ENCODE measurements at places on chromosomes 5 and 9. TPM values are rescaled to one million over a fixed set of nuclear protein-coding genes. Genes with fewer than 3 reads are reported as not detected.
A peak's percentile ranks its signal among the peaks of the same experiment; 100 is the strongest.

KIF12 gene
- 0.85 TPM for total RNA-seq

DNA sequence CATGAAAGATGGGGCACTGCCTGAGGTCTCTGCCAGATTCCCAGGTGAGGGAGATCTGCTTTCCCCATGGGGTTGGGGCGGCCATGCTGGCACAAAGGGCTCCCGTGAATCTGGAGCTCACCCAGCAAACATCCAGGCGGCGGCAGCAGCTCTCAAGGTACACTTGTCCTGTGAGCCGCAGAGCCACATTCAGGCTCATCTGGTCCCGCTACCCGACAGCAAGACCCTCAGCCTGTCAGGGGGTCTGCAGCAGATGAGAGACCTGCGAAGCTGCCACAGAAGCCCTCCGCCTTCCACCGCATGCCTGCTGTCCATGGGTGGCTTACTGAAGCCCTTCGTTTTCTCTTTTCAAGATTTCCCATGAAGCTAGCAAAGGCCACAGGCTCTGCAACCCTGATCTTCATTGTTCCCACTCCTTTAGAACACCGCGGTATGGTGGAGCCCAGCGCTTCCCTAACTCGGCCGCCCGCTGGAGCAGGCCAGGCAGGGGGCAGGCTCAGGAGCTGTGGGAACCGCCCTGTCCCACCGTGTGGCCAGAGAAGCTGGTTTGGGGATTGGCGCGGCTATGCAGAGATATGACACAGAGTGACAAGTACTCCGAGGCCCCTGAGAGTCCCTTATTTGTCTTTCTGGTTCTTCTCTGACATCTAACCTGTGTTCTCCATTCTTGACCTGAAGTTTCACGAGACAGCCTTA lies 8.8 kb downstream of the LRRC14B start:
- no peak for DNase-seq

GRCh38 chr9:113978725-113979342 lies 99.3 kb downstream of the AMBP start:
- no peak for DNase-seq

FOXI1 gene
- not detected for total RNA-seq

GRCh38 chr5:59157068-59157467 lies 574.2 kb downstream of the RAB3C start:
- DNase-seq: no peak

- no peak for DNase-seq
These were observed 8.3 kb downstream of the SOHLH1 start for GRCh38 chr9:135690836-135691570.

PCDHB16 gene
- total RNA-seq: 16.3 TPM

- no peak for DNase-seq
These were observed 16.1 kb upstream of the IL13 start for GRCh38 chr5:132641841-132642240.

- DNase-seq: no peak
These were observed 23.9 kb downstream of the MEGF9 start for GRCh38 chr9:120690372-120690771.

ATOX1 gene
- total RNA-seq: 124 TPM

DNA sequence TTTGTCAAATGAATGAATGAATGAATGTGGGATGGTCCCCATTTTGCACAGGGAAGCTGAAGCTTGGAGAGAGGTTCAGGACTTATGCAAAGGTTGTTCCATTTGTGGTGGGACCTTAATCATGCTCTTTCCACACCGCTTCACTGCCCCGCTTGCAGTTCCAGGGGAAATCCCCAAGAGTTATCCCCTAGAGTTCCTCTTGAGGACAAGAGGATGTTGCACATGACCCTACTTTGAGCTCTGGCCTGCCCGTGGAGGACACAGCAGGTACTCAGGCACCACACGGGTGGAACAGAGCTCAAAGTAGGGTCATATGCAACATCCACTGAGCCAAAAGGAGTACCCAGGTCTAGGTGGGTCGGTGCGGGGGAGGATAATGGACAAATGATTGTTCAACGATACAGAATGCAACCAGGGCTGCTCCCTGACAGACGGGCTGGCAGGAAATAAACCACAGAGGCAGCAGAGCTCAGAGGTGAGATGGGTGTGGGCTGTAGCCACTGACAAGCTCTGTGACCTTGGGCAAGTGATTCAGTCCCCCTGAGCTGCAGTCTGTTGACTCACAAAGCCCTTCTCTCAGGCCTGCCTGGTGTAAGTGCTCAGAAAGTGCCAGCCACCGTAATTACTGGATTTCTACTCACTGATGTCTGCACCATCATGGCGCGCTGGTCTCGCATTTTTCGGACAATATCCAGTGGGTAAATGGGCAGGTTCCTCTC lies 60.3 kb upstream of the EPB41L4B start:
- no peak for DNase-seq

FSTL4 gene
- 3.6 TPM for total RNA-seq

DNA sequence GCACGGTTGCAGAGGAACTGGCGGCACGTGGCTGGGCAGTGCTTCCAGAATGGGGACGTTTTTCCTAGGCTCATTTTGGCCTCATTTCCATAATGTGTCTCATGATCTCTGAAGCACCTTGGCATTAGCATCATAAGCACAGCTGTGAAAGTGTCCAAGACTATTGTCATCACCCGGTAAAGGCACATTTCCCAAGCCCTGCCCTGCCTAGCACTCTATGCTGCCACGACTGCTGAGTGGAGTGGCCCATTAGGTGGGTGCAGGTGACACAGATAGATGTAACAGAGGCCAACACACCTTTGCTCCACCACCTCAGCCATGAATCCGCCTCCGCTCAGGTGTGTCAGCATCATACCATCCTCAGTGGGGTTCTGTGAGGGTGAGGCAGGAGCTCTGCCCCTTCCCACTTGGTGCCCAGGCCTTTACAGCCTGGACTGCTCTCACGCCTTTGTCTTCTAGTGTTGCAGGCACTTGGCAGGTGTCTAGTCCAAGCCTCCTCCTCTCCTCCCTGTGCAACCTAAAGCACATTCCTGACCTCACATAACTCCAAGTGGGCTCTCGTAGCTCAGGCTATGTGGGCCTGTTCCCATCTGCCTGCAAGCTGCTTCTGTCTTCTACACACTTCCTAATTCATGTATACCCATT lies 213.0 kb downstream of the FSTL4 start:
- no peak for DNase-seq

DNA sequence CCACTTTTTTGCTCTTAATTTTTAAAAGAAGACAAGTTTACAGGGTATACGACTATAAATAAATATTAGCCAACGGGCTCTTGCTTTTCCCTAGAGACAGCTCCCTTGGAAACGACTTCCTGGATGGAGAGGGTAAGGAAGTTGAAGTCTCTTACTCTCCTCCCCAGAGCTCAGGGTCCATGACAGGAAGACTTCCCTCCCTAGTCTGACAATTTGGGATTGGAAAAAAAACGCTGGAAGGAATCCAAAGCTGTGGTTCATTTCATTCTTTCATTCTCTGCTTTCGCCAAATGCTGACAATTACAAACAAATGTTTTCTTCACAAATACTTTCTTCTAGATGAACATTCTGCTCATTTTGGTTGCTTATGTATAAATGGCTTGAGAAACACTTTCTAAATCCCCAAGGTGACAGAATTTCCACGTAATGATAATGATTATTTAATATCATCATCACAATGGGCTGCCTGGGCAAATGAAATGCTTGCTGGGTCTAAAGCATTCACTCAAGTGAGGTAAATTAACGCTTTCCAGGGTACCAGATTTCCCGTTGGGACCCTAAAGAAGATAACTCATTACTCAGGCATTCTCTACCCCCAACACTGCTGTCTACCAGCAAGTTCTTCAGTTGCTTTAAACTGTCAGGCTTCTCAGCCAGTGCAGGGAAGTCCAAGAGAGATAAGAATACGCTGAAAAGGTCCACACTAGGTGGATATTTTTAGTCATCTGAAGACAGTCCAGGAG lies 139.8 kb upstream of the SLC30A5 start:
- no peak for DNase-seq

DNA sequence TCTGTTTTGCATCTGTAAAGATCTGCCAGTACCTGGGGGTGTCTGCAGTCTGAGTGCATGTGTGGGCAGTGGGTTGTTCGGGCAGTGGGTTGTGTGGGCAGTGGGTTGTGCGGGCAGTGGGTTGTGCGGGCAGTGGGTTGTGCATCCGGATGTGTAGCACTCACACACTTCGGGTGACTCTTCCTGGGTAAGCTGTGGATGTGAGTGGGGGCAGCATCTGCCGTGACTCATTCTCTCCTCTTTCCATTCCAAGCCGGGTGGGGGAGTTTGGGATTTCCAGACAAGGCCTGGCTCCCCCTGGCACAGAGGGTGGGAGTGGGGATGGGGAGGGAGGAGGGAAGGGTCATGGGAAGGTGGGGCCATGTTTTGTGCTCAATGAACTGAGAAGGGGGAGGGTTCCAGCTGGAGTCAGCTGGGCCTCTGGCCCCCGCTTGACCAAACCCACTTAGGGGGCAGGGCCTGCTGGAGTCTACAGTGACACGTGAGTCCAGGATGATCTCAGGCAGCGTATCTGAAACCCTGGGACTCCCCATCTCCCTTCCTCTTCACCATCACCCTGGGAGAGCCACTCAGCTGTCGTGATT lies 8.3 kb downstream of the CRB2 start:
- no peak for DNase-seq

GRCh38 chr9:121863955-121864354 lies 212.5 kb downstream of the DAB2IP start:
- DNase-seq: peak; percentile 4

DNA sequence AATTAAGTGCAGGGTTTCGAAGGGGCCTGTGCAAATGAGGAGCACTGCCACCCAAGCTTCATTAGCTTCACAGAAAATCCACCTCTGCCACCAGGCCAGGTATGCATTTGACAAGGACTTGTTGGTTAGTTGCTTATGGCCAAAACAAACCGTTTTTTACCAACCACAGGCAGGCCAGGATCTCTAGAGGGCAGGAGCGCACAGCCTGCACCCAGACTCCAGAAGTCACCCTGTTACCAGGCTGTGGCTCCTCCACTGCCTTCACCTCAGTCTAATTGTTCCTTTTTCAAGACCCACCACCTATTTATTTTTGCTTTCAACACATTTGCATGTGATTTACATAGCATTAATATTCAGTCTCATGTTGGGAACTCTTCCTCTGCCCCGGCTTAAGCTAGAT lies 78.3 kb upstream of the HSPA9 start:
- no peak for DNase-seq

- no peak for DNase-seq
These were observed 121.9 kb downstream of the CDH18 start for GRCh38 chr5:19866090-19866450.

- no peak for DNase-seq
These were observed 320.2 kb downstream of the MAT2B start for GRCh38 chr5:163825661-163826060.

DNA sequence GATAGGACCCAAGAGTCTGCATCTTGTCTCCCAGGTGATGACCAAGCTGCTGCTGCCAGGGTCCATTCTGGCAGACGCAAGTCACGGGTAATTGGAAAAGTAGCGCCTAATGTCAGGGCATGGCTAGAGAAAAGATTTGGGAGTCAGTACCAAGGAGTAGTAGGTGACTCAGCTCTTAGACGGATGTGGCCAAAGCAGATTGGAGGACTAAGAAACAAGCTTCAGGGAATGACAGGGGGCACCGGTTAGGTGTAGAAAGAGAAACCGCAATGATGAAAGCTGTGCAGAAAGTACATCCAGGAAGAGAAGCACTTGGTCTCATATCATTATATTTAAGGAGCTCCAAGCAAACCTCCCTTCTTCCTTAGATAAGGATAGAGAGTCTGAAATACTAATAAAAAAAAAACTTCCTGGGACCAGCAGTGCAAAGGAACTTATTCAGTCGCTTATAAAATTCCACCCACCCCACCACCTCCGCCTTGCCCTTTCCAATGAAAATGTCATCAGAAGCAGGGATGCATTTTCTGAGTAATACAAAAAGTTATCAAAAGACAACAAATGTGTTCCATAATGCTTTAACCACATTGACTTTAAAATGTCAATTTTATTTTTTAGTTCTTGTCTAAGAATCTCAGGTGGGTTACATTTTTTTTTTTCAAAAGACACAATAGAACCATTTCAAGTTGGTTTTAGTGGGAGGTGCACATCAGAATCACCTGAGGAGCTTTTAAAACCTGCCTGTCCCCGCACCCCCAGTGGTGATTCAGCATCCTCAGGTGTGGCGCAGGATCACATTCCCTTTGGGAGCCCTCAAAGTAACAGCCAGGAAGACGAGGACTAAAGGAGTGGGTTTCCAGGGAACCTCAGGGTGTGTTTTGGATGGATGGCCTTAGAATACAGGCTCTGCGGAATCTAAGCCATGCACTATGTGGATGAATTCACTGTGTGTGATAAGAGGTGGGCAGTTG lies 31.2 kb downstream of the PTPN3 start:
- no peak for DNase-seq

- no peak for DNase-seq
These were observed 63.5 kb downstream of the ROR2 start for GRCh38 chr9:91886414-91887076.

DNA sequence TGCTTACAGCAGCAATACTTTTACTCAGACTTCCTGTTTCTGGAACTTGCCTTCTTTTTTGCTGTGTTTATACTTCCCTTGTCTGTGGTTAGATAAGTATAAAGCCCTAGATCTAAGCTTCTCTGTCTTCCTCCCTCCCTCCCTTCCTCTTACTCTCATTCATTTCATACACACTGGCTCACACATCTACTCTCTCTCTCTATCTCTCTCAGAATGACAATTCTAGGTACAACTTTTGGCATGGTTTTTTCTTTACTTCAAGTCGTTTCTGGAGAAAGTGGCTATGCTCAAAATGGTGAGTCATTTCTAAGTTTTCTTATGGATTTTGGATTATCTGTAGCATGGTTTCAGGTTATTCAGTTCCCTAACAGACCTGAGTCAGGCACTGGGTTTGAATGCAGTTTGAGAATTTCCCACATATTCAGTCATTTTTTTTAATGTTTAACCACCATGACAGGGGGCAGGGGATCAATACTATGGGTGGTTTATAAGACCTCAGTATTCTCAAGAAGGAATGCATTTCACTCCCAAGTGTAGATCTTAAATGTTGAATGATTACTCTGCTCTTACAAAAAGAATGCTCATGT lies at the start of gene IL7R:
Gene IL7R (plus strand): TSS at position 127 of the 587 bp plus-strand sequence. CDS start 87 bp downstream, at position 214.
- DNase-seq: peak; percentile 82

- DNase-seq: peak; percentile 46
These were observed 660 bp downstream of the SCAMP1 start for GRCh38 chr5:78360924-78361630.

DNA sequence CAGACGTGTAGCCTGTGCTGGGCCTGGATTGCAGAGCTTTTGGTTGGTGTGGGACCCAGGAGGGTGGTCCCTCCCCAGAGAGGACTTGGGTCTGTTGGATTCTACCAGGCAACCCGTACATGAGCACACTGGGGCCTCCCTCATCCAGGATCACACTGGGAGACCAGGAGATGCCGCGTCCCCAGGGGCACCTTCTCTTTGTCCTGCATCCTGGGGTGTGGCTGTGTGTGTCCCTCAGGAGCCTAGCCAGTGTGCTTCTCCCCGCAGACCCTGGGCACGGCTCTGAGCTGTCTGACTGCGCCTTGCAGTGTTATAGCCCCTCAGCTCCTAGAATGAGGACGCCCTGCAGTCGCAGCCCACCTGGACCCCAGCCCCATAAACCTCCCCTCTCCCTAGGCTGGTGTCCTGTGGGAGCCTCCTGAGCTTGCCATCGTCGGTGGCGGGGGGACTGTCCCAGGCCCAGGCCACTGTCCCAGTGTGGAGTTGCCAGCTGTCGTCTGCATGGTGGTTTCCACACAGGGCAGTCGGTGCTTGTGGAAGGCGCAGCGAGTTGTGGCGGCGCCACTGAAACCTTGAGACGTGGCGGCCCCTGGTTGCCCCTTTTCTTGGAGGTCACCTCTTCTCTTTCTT lies 27.6 kb downstream of the CEP72 start:
- DNase-seq: no peak
